ENCODE measurements at places on chromosomes 2 and 18. TPM values are rescaled to one million over a fixed set of nuclear protein-coding genes. Genes with fewer than 3 reads are reported as not detected.

- H3K36me3 ChIP-seq, result no peaks in the 10 kb centered on the region
- H3K4me3 ChIP-seq, result no peak overlapping the region
- no peak overlapping the region for H3K27ac ChIP-seq
- H3K27me3 ChIP-seq, result no peaks in the 10 kb centered on the region
- no peak for DNase-seq
- H3K4me1 ChIP-seq, result no peaks in the 10 kb centered on the region
Observed at GRCh38 chr18:63105636-63106316, 213.8 kb downstream of the BCL2 start.

Gene LYPD6
- total RNA-seq, result 3.0 TPM

Gene KCNJ3
- not detected for total RNA-seq

DNA sequence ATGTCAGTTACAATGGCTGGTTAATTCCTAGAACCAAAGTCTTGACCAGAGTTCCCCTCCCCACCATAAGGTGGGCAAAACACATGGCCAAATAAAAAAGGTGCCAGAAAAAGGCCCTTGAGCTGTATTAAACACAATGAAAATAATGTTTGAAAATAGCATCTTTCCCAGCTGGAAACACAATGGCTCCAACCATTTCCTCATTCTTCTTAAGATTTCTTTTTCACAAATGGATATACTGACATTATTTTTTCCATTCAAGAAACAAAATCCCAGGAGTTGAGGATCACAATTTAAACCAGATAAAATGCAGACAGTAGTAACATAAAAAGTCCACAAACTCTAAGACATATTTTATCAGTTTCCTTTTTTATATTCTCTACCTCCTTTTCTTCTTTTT lies 143.8 kb downstream of the EXOC6B start:
- no peak overlapping the region for H3K4me3 ChIP-seq
- no peaks in the 10 kb centered on the region for H3K4me1 ChIP-seq
- DNase-seq, result no peak
- no peak overlapping the region for H3K27ac ChIP-seq
- no peaks in the 10 kb centered on the region for H3K27me3 ChIP-seq

- no peaks in the 10 kb centered on the region for H3K36me3 ChIP-seq
- no peak for DNase-seq
- H3K27ac ChIP-seq, result no peak overlapping the region
Observed at GRCh38 chr2:176161825-176162626, 4.9 kb downstream of the HOXD3 start.

- no peak overlapping the region for H3K4me3 ChIP-seq
- no peak for DNase-seq
- H3K27ac ChIP-seq, result no peak overlapping the region
Observed at GRCh38 chr18:13581496-13582177, 144.7 kb downstream of the FAM210A start.

Gene GALNT3
- 9.8 TPM for total RNA-seq

GRCh38 chr2:179354739-179355537 lies 90.3 kb upstream of the SESTD1 start:
- no peak for DNase-seq
- H3K27ac ChIP-seq, result no peak overlapping the region
- H3K36me3 ChIP-seq, result no peaks in the 10 kb centered on the region

Gene DHX57
- total RNA-seq, result 19.4 TPM

DNA sequence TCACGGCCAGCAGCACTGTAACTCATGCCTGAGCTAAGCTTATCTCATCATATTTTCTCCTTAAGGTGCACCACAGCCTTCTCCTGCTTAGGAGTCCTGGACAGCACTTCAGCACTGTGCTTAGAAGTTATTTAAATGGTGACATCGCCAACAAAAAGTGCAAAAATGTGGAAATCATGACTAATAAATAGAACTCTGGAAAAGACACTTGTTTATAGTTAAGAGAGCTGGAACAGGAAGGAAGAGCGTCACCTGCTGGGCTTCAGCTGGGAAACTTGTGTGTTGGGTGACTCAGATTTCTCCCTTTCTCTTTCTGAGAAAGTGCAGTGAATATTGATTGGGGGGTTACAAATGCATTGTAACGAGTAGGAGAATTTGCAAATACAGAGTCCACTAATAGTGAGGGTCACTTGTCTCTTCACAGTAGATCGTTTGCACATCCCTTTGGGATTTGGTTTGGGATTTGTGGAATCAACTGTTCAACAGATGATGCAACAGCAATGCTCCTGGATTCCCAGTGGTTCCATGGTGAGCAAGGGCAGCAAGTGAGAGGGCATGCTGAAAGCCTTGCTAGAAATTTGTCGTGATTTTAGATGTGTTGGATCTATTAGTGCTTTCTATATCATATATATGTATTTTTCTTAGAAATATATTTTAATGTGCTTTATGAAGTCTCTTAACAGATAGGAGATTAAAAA lies 84.2 kb downstream of the DOK6 start:
- no peak overlapping the region for H3K27ac ChIP-seq
- no peaks in the 10 kb centered on the region for H3K27me3 ChIP-seq
- H3K4me3 ChIP-seq, result no peak overlapping the region
- H3K4me1 ChIP-seq, result no peaks in the 10 kb centered on the region
- DNase-seq, result no peak
